ENCODE measurements at places on chromosomes 7 and 10.

DNA sequence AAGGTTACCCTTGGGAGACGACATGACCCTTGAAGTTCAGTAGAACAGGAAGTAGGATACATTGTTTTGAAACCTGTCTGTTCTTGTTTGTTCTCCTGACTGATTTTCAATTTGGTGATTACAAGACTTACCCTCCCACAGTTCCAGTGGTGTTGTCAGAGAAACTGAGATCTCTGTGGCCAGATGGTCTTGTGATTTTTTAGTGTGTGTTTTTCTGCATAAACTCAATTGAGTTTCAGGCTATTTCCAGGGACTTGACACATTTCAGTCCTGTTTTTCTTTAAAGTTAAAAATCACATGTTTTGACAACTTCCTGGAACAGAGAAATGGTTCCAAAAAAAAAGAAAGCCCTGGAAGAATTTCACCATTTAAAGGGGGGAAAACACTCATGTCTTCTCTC is 22.3 kb downstream of the PIK3CG start:
- no peak for DNase-seq

DNA sequence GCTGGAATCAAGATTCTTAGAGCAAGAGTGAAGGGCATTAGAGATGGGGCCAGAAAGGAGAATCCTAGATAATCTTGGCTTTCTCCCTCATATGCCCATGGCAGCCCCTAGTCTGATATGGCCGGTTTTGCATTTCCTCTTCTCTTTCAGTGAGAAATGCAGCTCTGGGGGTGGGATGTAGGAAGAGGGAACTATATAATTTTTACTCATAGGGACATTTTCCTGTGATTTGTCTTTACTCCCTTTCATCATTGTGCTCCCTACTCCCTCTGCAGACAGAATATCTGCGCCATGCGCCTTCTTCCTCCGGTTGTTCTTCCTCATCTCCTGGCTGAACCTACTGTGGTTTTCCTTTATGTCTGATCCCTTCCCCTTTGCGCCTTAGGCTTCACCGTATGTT is 16.8 kb upstream of the CHCHD1 start:
- DNase-seq = no peak

DNA sequence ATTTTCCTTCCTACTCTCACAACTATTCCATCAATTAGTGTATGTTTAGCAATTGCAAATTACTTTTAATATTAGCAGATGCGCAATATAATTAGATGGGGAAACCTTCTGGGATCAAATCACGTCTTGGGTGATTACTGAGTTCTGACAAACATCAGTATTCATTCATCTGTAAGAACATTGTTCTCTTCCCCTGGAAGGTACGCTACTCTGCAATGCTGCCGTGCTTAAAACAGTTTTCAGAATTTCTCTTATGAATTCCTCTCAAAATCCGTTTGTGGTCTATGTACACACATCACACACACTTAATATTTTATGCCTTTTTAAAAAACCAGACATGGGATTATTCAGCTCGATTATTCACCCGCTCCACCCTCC is 237.5 kb upstream of the NEBL start:
- no peak for DNase-seq

DNA sequence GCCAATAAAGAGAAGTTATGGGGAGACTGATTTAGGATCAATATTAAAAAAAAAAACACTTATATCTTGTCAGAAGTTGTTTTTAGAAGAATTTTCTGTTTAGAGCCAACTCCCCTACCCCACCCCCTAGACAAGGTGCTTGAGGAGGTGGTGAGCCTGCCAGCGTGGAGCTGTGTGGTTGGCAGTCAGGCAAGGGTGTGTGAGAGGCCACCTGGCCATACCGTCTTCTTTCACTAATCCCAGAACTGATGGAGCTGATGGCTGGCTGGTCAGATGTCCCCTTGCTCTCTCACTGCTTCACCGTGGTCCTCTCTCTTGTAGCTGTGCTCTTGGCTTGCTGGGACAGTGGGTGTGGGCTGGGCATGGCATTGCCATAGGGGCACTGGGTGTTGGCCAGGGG is 34.3 kb downstream of the NACAD start:
- no peak for DNase-seq

DNA sequence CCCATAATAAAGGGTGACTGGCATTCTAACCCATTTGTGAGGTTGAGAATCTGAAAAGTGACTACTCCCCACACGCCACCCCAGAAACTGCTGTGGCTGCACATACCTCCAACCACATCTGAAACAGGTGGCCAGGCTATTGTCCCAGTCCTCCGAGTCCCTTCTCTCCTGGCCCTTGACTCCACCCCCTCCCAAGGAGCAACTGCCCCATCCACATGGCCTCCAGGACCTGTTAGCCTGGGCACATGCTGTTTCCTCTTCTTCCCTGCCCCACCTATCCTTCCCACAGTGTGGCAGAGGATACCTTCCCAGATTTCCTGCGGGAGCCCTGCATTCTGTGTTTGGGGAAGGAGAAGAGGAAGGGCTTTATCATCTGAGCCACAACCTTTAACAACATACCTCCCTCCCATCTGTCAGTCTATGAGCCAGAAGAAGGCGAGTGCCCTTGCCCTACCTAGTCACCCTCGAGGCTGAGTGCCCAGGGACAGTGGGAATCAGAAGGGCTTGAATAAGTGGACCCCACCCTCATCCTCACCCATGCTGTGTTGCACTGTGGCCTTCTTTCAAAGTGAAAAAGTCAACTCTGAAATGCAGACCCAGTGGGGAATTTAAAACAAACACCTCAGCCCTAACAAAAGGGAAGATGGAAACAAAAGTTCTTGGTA is 11.9 kb downstream of the STEAP1B start:
- DNase-seq = no peak

- no peak for DNase-seq
These were observed 17.7 kb upstream of the IGFBP3 start for GRCh38 chr7:45938626-45939302.

- DNase-seq = no peak
These were observed 151.3 kb downstream of the GALNT11 start for GRCh38 chr7:152176797-152177196.

GRCh38 chr7:151763420-151763984 is 113.4 kb downstream of the PRKAG2 start:
- no peak for DNase-seq

GRCh38 chr10:109987452-109988211 is 20.2 kb upstream of the ADD3 start:
- DNase-seq = no peak

DNA sequence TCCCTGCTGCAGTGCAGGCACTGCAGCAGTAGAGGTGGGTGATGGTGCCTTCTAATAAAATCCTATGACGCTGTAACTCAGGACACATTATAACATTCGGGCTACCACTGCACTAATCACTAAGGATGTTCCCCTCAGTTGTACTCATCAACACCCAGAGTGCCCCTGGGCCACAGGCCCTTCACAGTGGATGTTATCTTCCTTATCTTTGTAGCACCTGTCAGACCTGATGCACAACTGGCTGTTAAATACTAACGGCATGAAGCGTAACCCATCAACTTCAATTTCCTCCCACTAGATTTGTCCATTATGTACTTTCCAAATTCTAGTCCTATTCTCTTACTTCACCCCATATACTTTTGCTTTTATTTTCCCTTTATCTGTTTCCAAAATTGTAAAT is 66.3 kb downstream of the PARD3 start:
- DNase-seq = no peak

DNA sequence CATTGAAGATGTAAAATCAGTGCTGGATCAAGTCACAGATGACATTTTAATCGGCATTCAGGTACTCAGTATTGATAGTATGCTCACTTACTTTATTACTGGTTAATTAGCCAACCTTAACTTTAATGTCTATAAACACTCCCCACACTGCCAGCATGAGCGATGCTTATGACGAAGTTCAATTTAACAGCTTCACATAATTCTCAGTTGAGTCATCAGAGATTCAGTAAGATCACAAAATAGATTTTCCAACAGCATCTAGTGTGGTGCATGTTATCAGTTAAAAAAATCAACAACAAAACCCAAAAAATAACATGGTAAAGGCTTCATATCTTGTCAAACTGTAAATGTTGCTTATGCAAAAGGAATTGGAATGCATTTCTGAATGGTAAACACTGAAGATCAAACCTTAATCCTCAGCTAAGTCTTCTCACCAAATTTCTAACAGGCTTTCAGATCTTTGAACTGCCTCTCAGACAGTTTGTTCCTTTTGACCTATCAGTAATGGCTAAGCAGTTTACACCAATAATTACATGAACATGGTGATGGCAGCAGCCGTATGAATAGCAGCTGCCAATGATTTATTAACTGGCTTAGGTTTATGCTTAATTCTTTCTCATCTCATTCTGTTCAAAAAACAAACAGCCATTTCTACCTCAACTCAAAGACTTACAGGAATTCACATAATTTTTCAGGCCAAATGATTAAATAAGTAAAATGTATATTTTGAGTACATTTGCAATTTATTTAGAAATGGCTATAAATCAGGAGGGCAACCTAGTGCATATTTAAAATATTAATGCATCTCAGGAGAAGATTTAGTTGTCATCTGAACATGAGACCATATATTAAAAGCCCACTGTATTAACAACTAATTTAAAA is 98.5 kb downstream of the CABCOCO1 start:
- no peak for DNase-seq

- DNase-seq = no peak
These were observed 18.9 kb downstream of the RBAK start for GRCh38 chr7:5064391-5065106.

Measured in cortex of kidney (tissue), 1 donor.